Mesothelial cell of epicardium (in vitro differentiated cells): ENCODE measurements at places on chromosomes 1 and 21. TPM values are rescaled to one million over a fixed set of nuclear protein-coding genes. Genes with fewer than 3 reads are reported as not detected.
A peak's percentile ranks its signal among the peaks of the same experiment; 100 is the strongest.

Gene VSIG8
- not detected in 3 replicates for total RNA-seq

- DNase-seq: no peak
- peaks cover 8% of the 10 kb centered on the region for H3K4me1 ChIP-seq
- H3K27ac ChIP-seq: no peak overlapping the region
- H3K4me3 ChIP-seq: no peak overlapping the region
- no peaks in the 10 kb centered on the region for H3K36me3 ChIP-seq
Measured at GRCh38 chr1:119367432-119368124, 1.0 kb upstream of the HAO2 start.

Gene AKR7A3
- 2.5 to 3.1 TPM (median 2.8 TPM) in 3 replicates for total RNA-seq

DNA sequence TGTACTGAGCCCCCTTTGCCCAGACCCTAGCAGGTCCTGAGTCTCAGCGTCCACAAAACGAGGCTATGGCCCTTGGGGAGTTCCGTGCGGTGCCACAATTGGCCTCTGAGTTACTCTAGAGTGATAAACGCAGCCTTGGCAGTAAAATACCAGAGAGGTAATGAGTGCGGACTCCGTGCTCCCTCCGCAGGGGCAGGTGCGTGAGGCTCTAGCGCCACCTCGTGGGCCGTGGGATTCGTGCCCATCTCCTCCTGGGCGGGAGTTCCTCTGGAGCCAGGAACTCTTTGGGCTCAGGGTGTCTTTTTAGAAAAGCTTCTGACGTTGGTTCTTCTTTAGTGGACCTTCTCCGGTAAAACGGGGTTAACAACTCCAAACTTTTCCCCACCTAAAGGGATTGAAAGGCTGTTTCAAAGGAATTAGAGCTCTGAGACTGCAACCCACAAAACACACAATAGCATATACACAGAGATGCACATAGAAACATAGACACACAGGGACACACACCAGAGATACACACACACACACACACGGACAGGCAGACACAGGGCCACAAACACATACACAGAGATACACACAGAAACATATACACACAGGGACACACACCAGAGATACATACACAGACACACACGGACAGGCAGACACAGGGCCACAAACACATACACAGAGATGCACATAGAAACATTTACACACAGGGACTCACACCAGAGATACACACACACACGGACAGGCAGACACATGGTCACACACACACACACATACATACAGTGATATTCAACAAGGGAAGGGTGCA lies 99.4 kb downstream of the KCNJ15 start:
- H3K27me3 ChIP-seq: peaks cover 35% of the 10 kb centered on the region
- H3K36me3 ChIP-seq: no peaks in the 10 kb centered on the region
- no peak overlapping the region for H3K27ac ChIP-seq
- peaks cover 14% of the 10 kb centered on the region for H3K4me1 ChIP-seq

DNA sequence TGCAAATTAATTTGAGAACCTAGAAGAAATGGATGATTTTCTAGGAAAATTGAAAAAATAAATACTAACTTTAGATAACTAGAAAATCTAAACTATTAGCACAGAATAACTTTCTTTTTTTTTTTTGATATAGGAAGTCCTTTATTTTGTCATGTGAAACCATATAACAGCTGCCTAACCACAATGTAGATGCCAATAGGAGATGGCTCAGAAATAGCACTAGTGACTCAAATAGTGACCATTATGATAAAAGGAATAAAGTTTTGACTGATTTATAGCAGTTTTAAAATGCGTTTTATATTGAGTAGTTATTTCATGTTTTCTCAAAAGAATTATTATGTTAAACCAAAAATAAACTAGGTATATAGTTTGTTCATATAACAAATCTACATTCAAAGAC lies 158.0 kb upstream of the CACYBP start:
- H3K4me1 ChIP-seq: no peaks in the 10 kb centered on the region
- H3K27ac ChIP-seq: no peak overlapping the region
- DNase-seq: no peak
- no peaks in the 10 kb centered on the region for H3K36me3 ChIP-seq
- H3K4me3 ChIP-seq: no peak overlapping the region
- H3K27me3 ChIP-seq: no peaks in the 10 kb centered on the region

Gene SPATA17
- total RNA-seq: 1.5 to 2.9 TPM (median 2.3 TPM) in 3 replicates

GRCh38 chr1:55214212-55214933 lies 791 bp downstream of the USP24 start:
- peaks cover 47% of the 10 kb centered on the region for H3K4me1 ChIP-seq
- peak; percentile 59 for DNase-seq
- H3K27me3 ChIP-seq: no peaks in the 10 kb centered on the region
- peak overlapping the region; percentile 84 for H3K27ac ChIP-seq
- no peaks in the 10 kb centered on the region for H3K36me3 ChIP-seq

Gene GJA5
- 0.61 to 1.3 TPM (median 0.62 TPM) in 3 replicates for total RNA-seq

Gene SLC9C2
- 0.93 to 1.2 TPM (median 1.00 TPM) in 3 replicates for total RNA-seq

- peaks cover 25% of the 10 kb centered on the region for H3K4me1 ChIP-seq
- no peak overlapping the region for H3K27ac ChIP-seq
Measured at GRCh38 chr1:221162939-221163338, 283.7 kb downstream of the HLX start.

Gene VASH2
- 39.1 to 43.8 TPM (median 43.6 TPM) in 3 replicates for total RNA-seq

Gene LHX8
- total RNA-seq: 0.20 to 0.36 TPM (median 0.20 TPM) in 3 replicates

GRCh38 chr1:108719656-108720435 lies 7.1 kb downstream of the FNDC7 start:
- peaks cover 2% of the 10 kb centered on the region for H3K27me3 ChIP-seq
- no peak for DNase-seq
- peaks cover 3% of the 10 kb centered on the region for H3K4me1 ChIP-seq
- H3K27ac ChIP-seq: no peak overlapping the region

- H3K36me3 ChIP-seq: no peaks in the 10 kb centered on the region
- H3K27me3 ChIP-seq: peaks cover 14% of the 10 kb centered on the region
- peaks cover 9% of the 10 kb centered on the region for H3K4me1 ChIP-seq
- H3K4me3 ChIP-seq: no peak overlapping the region
Measured at GRCh38 chr1:203204756-203205155, 18.3 kb upstream of the CHI3L1 start.

GRCh38 chr1:33927721-33928120 lies 63.8 kb downstream of the HMGB4 start:
- no peak overlapping the region for H3K4me3 ChIP-seq
- H3K27ac ChIP-seq: no peak overlapping the region
- H3K36me3 ChIP-seq: no peaks in the 10 kb centered on the region
- H3K4me1 ChIP-seq: no peaks in the 10 kb centered on the region
- H3K27me3 ChIP-seq: peaks cover 23% of the 10 kb centered on the region

Gene NR5A2
- 0.25 to 1.2 TPM (median 0.38 TPM) in 3 replicates for total RNA-seq

- H3K27me3 ChIP-seq: no peaks in the 10 kb centered on the region
- peak overlapping the region; percentile 53 for H3K27ac ChIP-seq
- no peak overlapping the region for H3K4me3 ChIP-seq
- no peaks in the 10 kb centered on the region for H3K4me1 ChIP-seq
Measured at GRCh38 chr1:193322211-193322610, 135.8 kb upstream of the B3GALT2 start.

- no peaks in the 10 kb centered on the region for H3K36me3 ChIP-seq
- no peak overlapping the region for H3K4me3 ChIP-seq
- peaks cover 18% of the 10 kb centered on the region for H3K4me1 ChIP-seq
- no peak for DNase-seq
- no peak overlapping the region for H3K27ac ChIP-seq
Measured at GRCh38 chr1:200438911-200439310, 29.1 kb upstream of the ZNF281 start.

- peak overlapping the region; percentile 96 for H3K27ac ChIP-seq
- H3K36me3 ChIP-seq: peaks cover 15% of the 10 kb centered on the region
- no peaks in the 10 kb centered on the region for H3K27me3 ChIP-seq
- peaks cover 63% of the 10 kb centered on the region for H3K4me1 ChIP-seq
Measured at GRCh38 chr1:156712626-156713025, 7.2 kb upstream of the CRABP2 start.

DNA sequence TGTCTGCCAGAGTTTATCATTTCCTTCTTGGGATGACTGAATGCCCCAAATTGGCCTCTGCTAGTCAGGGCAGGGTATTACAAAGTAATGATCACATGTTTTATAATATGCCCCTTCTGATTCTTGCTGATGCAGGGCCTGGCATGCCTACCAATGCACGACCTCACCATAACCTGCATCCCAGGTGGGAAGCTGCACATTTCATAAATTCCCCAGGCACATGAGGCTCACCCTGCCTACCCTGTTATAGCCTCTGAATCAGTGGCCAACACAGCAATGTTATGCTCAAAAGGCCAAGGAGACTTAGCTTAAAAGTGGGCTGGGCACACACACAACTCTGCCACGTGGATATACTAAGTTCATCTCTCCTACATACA lies 28.0 kb upstream of the XPR1 start:
- no peak overlapping the region for H3K27ac ChIP-seq
- no peak for DNase-seq
- H3K4me3 ChIP-seq: no peak overlapping the region

GRCh38 chr1:230632273-230632873 lies 9.9 kb upstream of the COG2 start:
- peaks cover 12% of the 10 kb centered on the region for H3K27me3 ChIP-seq
- H3K4me1 ChIP-seq: no peaks in the 10 kb centered on the region
- H3K36me3 ChIP-seq: no peaks in the 10 kb centered on the region
- H3K27ac ChIP-seq: no peak overlapping the region

Gene LZIC
- 34.9 to 36.6 TPM (median 35.1 TPM) in 3 replicates for total RNA-seq

- peaks cover 59% of the 10 kb centered on the region for H3K4me1 ChIP-seq
- no peak for DNase-seq
- peak overlapping the region; percentile 82 for H3K27ac ChIP-seq
- peaks cover 10% of the 10 kb centered on the region for H3K36me3 ChIP-seq
Measured at GRCh38 chr1:26727476-26727875, 31.7 kb downstream of the ARID1A start.

Gene PRRX1
- total RNA-seq: 8.0 to 9.7 TPM (median 8.9 TPM) in 3 replicates

- peaks cover 3% of the 10 kb centered on the region for H3K4me1 ChIP-seq
- H3K27ac ChIP-seq: no peak overlapping the region
- no peak for DNase-seq
- no peaks in the 10 kb centered on the region for H3K27me3 ChIP-seq
Measured at GRCh38 chr1:15062479-15063099, 91.0 kb upstream of the TMEM51 start.

DNA sequence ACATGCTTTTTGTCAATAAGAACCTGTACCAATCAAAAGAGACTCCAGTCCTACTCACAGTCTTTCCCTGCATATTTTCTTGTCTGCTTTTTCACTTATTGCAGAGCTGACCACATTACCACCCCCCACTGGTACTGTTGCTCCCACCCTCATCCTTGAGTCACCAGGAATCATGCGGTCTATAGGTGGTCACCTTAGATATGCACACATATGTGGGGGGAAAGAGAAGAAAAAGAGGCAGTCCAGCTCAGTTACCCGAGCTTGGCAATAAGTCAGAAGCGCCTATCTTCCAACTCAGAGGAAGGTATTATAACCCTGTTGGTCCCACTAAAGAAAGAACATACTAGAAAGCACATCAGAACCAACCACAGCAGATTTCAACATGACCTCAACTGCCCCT lies 119.2 kb downstream of the SMYD2 start:
- no peaks in the 10 kb centered on the region for H3K27me3 ChIP-seq
- DNase-seq: no peak
- no peak overlapping the region for H3K4me3 ChIP-seq
- H3K27ac ChIP-seq: no peak overlapping the region

Gene PKP1
- 0.54 to 0.58 TPM (median 0.57 TPM) in 3 replicates for total RNA-seq

DNA sequence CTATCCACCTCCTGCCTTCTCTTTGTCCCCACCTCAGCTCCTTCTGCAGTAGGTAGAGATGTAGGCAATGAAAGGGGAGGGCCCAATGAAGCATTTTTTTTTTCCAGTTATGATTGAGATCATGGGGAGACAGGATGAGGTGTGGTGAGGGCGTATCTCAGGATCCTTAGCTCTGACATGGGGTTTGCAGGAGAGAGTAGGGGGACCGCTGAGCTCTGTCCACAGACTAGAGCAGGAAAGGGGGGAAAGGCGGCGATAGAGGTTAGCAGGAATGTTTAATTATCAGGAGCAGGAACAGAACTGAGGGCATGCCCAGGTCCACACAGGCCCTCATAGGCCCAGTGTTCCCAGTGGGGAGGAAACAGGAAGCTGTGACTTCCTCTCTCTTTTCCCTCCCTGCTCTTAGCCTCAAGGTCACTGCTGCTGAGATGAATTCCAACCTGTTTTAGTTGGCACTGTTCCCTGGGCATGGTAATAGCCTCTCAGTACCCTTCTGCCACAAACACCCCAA lies 901 bp upstream of the RXFP4 start:
- no peak for DNase-seq
- H3K36me3 ChIP-seq: no peaks in the 10 kb centered on the region
- H3K4me1 ChIP-seq: peaks cover 26% of the 10 kb centered on the region
- H3K27ac ChIP-seq: peak overlapping the region; percentile 64

DNA sequence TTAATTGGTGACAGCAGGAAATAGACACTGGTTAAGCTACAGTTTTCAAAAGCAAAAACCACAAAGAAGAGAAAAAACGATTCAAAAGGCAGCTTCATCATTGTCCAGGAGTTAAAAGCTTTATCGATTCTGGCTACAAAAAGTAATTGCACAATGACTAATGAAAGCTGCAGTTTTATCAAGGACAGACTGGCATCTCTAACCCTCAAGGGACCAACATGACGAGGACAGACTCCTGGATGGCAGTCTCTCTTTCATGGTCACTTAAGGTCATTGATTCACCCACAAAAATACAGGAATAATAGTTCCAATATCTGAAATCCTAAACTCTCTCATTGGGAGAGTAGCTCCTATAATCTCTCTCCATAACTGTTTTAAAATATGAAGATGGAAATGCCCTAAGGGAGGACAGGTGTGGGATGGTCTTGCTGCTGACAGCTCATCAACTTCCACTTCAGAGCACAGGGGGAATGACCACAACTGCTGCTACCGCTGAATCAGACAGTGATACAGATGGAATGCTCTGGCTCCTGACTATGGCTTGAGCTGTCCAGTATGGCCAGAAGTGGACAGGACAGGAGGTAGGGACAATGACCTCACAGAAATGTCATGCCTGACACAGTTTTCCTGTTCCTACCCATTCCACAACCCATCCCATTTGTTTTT lies 17.4 kb upstream of the CPLANE2 start:
- H3K4me3 ChIP-seq: no peak overlapping the region
- peaks cover 7% of the 10 kb centered on the region for H3K36me3 ChIP-seq
- no peak for DNase-seq
- no peaks in the 10 kb centered on the region for H3K27me3 ChIP-seq
- H3K4me1 ChIP-seq: peaks cover 9% of the 10 kb centered on the region

DNA sequence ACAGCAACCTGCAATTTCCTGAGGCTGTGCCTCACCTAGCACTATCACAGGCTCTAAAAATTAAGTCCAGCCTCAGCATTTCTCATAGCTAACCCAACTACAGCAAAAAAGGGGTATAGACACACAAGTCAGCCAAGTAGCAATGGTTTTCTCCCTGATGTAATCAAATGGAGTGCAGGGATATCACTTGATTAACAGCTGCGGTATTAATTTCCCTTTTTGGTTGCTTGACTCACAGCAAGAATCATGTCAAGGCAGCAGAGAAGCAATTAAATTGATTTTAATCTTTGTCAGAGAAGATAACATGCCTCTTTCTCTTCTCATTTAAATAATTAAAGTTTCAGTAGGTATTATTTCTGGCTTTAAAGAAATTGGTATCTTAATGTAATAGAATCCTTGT lies 278.9 kb downstream of the RWDD3 start:
- no peak overlapping the region for H3K27ac ChIP-seq
- peaks cover 3% of the 10 kb centered on the region for H3K27me3 ChIP-seq
- H3K4me3 ChIP-seq: no peak overlapping the region
- no peak for DNase-seq
